MCF 10A (cell line): ENCODE measurements at places on chromosomes 2 and 18.

GRCh38 chr2:61937098-61937497 lies 31.6 kb downstream of the COMMD1 start:
- no peaks in the 10 kb centered on the region for H3K4me1 ChIP-seq
- peaks cover 4% of the 10 kb centered on the region for H3K36me3 ChIP-seq
- no peak overlapping the region for H3K4me3 ChIP-seq
- no peak for DNase-seq
- H3K27ac ChIP-seq, result no peak overlapping the region

DNA sequence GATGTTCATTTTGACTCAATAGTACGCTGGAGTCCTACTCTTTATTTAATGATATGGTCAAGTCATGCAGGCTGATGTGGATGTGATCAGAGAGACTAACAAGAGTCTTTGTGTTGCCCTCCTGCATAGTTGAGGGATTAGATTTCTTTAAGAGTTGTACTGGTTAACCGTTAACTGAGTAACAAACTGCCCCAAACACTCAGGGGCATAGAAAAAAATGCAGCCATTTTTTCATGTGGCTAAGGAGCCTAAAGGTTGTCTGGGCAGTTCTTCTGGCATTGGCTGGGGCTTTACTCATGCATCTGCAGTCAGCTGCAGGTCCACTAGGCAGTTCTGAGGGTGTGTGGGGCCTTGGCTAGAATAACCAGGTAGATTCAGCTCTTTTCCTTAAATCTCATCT lies 32.5 kb downstream of the DOCK10 start:
- no peaks in the 10 kb centered on the region for H3K36me3 ChIP-seq
- no peak overlapping the region for H3K4me3 ChIP-seq
- H3K27me3 ChIP-seq, result no peaks in the 10 kb centered on the region
- peaks cover 17% of the 10 kb centered on the region for H3K4me1 ChIP-seq
- DNase-seq, result no peak

GRCh38 chr2:158778243-158778642 lies 16.9 kb upstream of the DAPL1 start:
- peaks cover 15% of the 10 kb centered on the region for H3K4me1 ChIP-seq
- no peaks in the 10 kb centered on the region for H3K27me3 ChIP-seq
- no peak for DNase-seq
- no peaks in the 10 kb centered on the region for H3K36me3 ChIP-seq
- H3K4me3 ChIP-seq, result no peak overlapping the region

DNA sequence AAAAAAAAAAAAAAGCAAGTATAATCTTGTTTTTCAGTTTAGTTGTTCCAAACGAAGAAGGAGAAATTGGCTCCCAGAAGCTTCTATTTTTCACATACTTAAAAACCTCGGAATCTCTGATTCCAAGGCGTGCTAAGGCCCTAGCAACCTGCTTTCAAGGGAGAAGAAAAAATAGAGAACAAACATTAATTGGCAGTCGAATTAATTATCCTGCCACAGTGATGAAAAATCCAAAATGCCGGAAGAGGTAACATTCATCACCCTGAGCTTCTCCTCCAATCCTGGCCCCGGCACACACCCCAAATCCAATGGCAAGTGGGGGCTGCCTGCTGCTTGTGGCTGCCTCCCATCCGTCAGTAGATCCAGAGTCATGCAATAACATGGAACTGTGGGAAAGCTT lies 250.2 kb upstream of the CHAC2 start:
- H3K36me3 ChIP-seq, result no peaks in the 10 kb centered on the region
- DNase-seq, result no peak
- H3K27ac ChIP-seq, result no peak overlapping the region
- peaks cover 10% of the 10 kb centered on the region for H3K4me1 ChIP-seq
- H3K4me3 ChIP-seq, result no peak overlapping the region
- H3K27me3 ChIP-seq, result no peaks in the 10 kb centered on the region
